Epithelial cell of esophagus (primary cell): ENCODE measurements at places on chromosomes 11 and 22.

GRCh38 chr11:116842117-116842516 is 4.7 kb upstream of the APOA1 start:
- DNase-seq, result no peak

GRCh38 chr11:60263402-60263801 is 17.1 kb upstream of the MS4A4A start:
- DNase-seq, result no peak

- no peak for DNase-seq
These were observed 2.7 kb downstream of the CD5 start for GRCh38 chr11:61104963-61105362.

GRCh38 chr11:31986201-31986889 is 104.5 kb upstream of the RCN1 start:
- no peak for DNase-seq

- DNase-seq, result no peak
These were observed 528.4 kb downstream of the TBC1D22A start for GRCh38 chr22:47290706-47291430.
